ENCODE measurements at places on chromosomes 4 and X.
A peak's percentile ranks its signal among the peaks of the same experiment; 100 is the strongest.

- DNase-seq, result no peak
These were observed 50.4 kb downstream of the TBC1D9 start for GRCh38 chr4:140705625-140706275.

DNA sequence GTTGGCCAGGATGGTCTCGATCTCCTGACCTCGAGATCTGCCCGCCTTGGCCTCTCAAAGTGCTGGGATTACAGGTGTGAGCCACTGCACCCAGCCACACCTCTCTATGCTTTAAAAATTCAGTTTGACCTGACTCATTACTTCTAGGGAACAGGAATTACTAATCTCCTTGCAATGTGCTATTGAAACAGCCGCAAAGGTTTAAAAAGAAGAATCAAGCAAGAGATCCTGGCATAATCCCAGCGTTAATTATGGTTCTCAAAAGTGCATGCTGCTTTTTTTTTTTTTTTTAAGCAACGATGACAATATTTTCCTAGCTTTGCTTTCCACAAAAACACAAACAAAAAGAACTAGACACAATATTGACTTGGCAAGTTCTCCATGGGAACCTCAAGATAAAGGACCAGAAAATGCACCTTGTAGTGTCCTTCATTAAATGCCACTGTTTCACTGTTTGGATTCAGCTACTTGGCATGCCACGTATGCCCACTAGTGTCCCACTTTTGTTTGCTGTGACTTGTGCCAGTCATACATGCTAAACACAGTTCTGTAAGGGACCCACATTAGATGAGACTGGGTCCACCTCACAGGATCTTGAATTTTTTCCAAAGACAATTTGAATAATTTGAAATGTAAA, 112.6 kb upstream of the PPARGC1A start:
- DNase-seq, result no peak

GRCh38 chrX:96707804-96708203, 23.2 kb downstream of the DIAPH2 start:
- no peak for DNase-seq

DNA sequence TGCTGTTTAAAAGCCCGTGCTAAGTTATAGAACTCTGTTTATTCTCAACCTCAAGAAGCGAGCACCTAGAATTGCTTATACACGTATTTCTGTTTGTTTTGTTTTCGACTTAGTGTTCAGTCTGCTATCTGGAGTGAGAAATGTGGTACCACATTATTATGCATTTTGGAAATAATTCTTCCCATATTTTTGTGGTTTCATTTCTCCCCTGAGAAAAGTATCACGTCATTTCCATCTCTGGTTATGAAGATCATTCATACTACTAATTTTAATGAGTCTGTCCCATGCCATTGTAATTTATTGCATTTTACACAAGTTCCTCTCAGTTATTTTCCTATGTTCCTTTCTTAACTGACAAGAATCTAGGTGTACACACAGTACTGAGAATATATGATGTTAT, 186.0 kb downstream of the DCHS2 start:
- no peak for DNase-seq

- DNase-seq, result no peak
These were observed 56.3 kb downstream of the SHISA3 start for GRCh38 chr4:42453612-42454011.

DNA sequence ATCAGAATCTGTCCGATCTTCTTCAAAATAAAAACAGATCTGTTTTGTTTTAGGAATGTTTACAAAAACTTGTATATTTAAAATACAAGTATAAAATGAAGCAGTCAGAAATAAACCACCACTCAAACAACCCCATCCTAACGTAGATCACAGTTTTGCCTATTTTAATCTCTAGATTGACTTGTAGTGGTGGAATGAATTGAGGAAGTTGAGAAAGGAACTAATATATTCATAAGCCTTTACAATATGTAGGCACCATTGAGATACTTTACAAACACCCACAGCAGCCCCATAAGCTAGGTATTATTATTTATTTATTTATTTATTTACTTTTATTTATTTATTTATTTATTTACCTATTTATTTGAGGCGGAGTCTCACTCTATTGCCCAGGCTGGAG, 52.3 kb upstream of the KLF3 start:
- DNase-seq, result no peak

GRCh38 chr4:165982934-165983333, 109.9 kb downstream of the TLL1 start:
- DNase-seq, result no peak

GRCh38 chr4:119041951-119042560, 93.6 kb upstream of the MYOZ2 start:
- peak; percentile 65 for DNase-seq

DNA sequence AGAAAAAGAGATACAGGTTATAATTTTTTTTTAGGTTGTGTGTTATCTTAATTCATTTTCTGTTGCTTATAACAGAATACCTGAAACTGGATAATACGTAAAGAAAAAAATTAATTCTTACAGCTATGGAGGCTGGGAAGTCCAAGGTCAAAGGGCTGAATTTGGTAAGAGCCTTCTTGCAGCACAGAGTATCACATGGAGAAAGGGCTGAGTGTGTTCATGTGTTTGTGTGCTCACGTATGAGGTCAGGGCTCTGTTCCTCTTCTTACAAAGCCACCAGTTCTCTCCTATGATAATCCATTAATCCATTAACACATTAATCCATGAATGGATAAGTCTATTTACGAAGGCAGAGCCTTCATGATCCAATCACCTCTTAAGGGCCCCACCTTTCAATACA, 8.6 kb upstream of the RAB28 start:
- no peak for DNase-seq

GRCh38 chr4:173436149-173436579, 37.2 kb upstream of the SCRG1 start:
- no peak for DNase-seq

- DNase-seq, result no peak
These were observed 12.0 kb upstream of the CD38 start for GRCh38 chr4:15765910-15766697.

DNA sequence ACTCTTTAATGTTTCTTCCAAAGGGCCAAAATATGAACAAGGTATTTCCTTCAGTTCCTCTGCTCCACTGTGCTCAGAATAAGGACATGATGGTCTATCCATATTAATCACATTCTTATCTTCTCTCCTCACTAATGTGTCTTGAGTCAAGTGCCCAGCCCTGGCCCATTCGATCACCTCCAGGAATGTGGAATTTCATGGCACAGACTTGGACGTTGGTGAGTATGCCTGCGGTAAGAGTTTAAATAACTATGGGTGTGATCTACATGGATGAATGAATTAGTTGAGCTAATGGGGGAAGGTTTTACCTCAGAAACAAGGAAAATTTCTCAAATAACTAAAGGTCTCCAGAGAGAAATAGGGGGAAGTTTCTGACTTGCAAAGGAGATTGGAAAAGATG, 174.0 kb downstream of the NPFFR2 start:
- DNase-seq, result no peak

DNA sequence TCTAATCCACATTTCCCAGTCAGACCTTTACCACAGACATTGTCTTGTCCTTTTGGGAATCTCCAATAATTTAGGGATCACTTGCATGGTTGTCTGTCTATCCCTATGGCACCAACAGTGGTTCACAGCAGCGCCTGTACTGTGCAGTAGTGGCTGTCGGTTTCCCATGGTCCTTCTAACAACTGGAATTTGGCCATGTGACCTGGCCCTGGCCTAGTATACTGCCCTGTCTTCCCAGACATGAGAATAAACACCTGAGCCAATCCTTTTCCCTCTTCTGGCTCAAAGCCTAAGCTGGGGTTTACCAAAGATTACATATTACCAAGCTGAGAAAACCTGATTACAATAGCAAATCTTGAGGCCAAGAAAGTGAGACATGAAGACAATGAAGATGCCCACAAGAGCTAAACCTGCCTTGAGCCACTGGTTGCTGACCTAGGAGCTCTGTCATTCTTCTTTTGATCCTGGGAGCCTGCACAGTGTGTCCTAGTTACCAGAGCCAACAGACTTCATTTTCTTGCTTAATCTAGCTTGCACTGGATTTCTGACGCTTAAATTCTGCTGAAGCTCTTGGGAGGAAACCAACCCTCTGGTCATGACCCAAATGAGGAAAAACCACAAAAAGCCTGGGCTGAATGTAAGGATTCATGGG, 92.1 kb downstream of the SCD5 start:
- no peak for DNase-seq

DNA sequence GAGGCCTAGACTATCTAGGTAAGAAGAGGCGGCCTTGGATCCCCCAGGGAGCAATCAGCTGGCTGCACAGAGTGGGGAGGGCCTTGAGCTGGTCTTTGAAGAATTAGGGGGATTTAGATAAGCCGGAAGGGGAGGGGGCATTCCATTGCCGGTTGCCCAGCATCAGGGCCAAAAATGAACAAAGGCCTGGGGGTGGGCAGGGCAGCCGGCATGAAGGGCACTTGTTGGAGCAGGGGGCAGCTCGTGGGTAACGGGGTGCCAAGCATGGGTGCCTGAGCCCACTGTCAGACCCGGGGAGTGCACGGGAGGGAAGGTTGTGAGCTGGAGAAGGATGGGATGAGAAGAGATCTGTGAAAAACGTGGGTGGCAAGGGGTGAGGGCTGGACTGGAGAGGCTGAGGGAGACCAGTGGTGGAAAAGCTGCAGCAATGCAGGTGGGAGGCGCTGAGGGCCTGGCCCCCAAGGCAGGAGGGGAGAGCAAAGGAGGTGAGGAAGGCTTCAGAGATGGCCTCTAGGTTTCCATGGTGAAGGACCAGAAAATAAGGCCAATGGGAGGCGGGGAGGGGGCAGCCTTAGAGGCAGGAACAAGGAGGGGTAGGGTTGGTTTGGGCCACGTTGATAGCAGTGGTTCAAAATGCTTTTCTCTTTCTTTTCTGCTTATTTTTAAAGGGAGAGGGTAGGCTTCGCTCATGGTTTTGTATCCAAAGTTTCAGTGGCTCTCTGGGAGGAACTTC, 8.6 kb downstream of the KLF3 start:
- no peak for DNase-seq

- peak; percentile 76 for DNase-seq
These were observed 168.4 kb upstream of the GK2 start for GRCh38 chr4:79576429-79576753.

DNA sequence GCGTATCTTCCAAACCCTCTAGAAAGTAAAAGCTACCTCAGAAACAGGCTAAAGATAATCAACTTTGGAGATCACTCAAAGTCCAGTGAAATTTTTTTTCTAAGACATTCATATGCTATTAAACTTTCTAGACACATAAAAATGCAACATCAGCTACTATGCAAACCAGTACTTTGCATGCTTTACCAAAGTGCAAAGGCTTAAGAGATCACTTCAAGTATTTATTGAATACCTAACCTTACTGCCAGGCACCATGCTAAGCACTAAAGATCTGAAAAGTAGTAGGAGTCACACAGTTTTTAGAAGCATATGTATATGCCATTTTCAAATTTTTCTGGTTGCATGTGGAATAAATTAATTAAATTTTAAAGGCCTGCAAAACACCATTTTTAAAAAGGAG, 115.8 kb downstream of the THOC2 start:
- no peak for DNase-seq

DNA sequence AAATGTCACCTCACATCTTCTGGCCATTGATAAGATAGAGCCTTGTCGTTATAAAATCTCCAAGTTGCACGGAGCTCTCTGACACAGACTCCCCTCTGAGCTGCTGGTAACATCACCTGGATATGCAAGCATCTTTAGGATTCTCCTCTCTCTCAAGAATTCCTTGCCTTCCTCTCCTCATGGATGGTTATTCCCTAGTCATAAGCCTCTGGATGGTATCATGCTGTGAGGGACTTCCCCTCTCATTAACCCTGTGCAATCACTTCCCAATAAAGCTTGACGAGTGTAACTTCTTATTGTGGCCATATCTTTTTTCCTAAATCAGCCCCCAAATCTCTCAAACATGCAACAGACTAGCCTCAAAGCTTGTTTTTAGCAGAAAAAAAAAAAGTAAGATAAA, 1057.0 kb upstream of the SLIT2 start:
- DNase-seq, result no peak

- no peak for DNase-seq
These were observed 127.8 kb upstream of the FRMPD4 start for GRCh38 chrX:12010436-12010835.

- peak; percentile 44 for DNase-seq
These were observed 129.7 kb downstream of the PLS3 start for GRCh38 chrX:115690511-115691216.

DNA sequence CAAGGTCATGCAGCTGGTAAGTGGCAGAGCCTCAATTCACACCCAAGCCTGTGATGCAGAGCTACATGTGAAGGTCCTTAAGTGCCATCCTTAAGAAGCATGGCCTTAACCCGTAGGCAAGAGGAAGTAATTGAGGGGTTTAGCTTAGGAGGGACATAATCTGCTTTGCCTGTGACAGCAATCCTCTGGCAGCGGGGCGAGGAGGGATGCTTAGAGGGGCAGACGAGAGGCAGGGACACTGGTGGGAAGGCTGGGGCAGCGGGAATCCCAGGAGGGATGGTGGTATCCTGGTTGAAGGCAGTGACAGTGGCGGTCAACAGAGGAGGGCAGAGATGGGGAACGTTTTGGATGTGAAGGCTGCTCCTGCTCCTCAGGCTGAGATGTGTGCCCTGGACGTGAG, 88.1 kb downstream of the EFNB1 start:
- no peak for DNase-seq

GRCh38 chrX:111869639-111870034, 6.3 kb upstream of the TRPC5OS start:
- no peak for DNase-seq

DNA sequence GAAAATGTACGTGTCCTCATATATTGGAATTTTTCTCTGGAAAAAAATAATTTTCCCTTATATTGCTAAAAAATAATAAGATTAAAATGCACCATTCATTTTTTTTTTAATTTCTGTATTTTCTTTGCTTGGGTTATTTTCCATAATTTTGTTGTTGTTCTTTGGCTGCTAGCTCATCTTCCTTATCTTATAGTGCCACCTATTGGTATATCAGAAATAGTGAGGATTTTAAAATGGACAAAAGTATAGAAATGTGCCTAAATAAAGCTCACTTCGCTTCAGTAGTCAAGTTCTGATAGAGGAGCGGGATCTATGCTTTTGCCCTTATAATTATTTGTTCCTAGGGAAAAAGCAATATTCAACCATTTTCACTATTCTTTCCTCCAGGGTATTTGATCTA, 134.8 kb downstream of the NAP1L3 start:
- DNase-seq, result no peak

Data from COR-L47 (cell line).